AG08396 (cell line): ENCODE measurements at places on chromosomes 5 and 9.

- no peak for DNase-seq
Observed at GRCh38 chr5:145008876-145009530, 826.1 kb downstream of the PRELID2 start.

DNA sequence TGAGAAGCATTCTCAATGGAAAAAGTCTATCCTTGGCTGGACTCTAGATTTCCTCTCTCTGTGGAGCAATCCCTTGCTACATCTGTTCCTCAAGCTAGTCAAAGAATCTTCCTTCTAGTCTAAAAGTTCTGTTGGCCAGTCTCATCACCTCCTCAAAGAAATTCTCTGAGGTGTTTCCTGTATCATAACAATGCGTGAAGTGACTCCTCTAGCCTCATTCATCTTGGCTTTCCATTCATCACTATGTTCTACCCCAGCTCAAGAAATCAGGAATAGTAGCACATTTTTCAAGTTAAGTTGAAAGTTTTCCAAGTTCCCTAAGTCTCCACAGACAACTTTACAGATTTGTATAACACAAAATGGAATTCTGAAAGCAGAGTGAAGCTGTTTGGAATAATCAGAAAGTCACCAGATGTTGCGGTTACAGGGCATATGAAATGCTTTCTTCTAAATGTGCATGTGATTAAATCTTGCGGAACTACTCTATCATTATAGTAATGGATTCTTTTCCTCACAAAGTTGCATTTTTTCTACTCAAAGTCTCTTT, 176.6 kb upstream of the FREM1 start:
- no peak for DNase-seq

DNA sequence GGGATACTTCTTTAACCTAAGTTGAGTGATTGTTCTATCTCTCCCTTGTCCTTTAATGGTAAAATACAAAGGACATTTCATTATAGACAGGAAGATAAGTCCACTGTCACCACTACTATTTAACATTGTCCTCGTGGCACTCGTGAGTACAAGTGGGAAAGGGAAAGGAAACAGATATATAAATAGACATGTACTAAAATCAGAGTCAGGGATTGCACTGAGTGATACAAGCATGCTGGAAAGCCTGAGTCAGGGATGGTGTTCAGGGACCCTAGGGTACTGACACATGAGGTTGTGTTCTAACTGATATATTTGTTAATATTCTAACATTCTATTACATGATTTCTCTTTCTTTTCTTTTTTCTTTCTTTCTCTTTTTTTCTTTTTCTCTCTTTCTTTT, 74.8 kb upstream of the FAM170A start:
- no peak for DNase-seq

DNA sequence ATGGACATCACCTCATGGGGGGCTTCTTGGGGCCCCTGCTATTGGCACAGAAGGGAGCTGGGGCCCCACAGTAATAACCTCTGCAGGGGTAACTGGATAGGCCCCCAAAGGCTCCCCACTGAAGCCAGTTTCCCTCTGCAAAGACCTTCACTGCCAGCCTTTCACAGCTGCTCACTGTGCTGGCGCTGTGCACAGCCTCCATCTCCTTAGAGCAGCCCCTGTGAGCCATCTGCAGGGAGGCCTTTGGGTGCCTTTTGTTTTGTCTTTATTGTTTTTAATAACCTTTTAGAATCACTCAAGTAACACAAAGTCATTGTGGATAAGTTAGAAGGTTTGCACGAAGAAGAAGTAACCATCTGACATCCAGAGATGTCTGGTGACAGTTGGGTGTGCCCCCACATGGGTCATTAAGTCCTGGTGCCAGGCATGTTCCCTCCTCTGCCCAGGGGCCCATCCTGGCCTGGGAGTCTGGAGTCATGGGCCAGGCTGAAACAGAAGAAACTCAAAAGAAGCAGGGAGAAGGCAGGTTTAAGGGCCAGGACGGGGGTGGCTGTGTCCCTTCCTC, 42.7 kb downstream of the NCS1 start:
- no peak for DNase-seq

- no peak for DNase-seq
Observed at GRCh38 chr5:158773161-158773560, 326.6 kb downstream of the EBF1 start.

- no peak for DNase-seq
Observed at GRCh38 chr5:151086192-151086869, 5.5 kb upstream of the TNIP1 start.

GRCh38 chr5:74599148-74599547, 41.4 kb downstream of the ENC1 start:
- DNase-seq = no peak

GRCh38 chr9:15416880-15417279, 5.8 kb upstream of the SNAPC3 start:
- peak; percentile 58 for DNase-seq

- no peak for DNase-seq
Observed at GRCh38 chr5:91357806-91358205, 25.3 kb downstream of the ARRDC3 start.

DNA sequence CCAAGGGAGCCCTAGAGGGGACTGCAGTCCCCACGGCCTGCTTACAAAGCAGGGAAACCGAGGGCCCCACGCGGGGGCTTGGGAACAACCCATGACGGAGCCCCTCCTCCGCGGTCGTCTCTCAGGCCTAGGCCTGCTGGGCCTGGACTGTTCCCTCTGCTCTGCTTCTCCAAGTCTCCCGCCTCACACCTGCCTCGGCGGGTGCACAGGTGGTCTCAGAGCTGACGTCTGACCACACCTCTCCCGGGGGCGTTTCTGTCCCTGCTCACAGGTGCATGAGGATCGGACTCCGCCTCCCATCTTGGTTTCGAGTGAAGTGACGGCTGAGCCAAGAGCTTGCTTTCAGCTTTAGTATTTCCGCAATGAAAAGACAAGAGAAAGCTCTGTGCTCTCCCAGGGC, 72.1 kb downstream of the MRPL36 start:
- no peak for DNase-seq

GRCh38 chr5:123455640-123456039, 32.4 kb upstream of the CEP120 start:
- no peak for DNase-seq

GRCh38 chr5:61827445-61827975, 478.5 kb upstream of the KIF2A start:
- DNase-seq = no peak

DNA sequence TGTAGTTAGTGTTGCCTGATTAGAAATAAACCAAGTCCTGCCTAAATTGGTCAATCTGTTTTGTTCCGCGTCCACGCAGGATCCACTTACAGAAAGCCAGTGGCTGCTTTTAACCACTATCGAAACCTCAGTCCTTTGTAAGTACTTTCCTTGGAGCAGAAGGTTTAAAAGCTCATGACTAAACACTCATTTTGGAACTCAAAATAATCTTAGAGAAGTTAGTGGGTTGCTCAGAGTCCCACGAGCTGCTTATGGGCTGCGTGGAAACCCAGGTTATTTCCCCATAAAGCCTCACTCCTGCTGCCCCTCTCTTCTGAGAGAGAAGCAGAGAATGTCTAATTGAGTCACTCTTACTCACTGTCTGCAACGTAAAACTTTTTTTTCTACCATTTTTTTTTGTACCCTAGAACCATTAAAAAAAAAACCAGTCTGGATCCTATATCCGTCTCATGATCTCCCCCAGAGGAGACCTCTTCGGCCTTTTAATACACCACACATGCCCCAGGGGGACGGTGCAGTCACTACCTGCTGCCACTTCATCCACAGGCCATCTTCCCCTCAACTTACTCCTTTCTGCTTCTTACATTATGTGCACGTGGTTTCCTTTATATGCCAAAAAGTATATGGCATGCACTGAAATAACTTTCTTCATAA, 7.6 kb downstream of the BASP1 start:
- DNase-seq = no peak

- DNase-seq = peak; percentile 93
Observed at GRCh38 chr9:136312436-136312835, 8.5 kb upstream of the CCDC187 start.

DNA sequence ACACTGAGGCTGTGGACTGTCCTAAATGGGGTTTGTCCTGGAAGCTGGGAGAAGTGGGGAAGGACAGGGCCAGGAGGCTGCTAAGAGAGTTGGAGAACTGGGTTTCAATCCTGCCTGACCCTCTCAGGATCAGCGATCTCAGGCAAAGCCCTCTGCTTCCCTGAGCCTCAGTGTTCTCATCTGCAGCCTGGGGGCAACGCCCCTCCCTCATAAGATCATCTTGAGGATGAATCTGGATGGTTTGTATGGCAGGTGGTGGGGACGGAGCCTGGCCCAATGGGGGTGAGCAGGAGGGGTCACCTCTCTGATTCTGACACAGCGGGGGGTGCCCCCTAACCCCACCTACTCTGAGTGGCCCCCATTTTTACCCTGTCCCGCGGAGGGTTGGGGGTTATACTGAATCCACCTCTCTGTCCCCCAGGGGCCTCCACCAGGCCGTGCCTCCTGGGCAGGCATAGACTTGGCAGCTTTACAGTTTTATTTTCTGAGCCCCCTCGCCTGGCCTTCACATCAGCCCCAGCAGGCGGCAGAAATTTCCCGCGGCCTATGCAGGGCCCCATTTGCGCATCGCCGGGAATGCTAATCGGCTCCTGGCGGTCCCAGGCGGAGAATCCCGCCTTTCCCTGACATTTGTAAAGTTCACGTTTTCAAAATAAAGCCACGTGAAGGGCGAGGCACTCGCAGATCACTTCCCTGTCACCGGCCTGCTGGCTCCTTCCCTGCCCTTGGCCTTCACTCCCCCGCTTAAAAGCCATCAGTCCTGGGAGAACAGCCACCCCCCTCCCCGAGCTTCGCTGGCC, 17.8 kb upstream of the LAMC3 start:
- no peak for DNase-seq

DNA sequence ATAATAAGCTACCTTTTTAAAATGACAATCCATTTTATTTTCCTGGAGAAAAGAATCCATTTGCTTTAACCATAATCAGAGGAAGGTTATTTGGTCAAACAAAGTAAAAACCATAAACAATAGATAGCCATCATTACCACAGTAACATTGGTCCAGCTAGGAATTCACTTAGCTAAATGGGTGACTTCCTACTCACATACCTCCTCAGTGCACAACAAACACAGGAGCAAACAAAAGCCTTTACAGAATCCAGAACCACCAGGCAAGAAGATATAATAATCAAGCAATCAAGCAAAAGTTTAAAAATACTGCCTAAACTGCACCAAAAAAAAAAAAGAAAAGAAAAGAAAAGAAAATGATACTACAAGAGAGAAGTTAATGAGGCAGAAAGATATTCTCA, 949 bp upstream of the IFNK start:
- no peak for DNase-seq

- DNase-seq = no peak
Observed at GRCh38 chr5:1006656-1007071, 1.9 kb upstream of the NKD2 start.

GRCh38 chr5:177130211-177131018, 3.2 kb upstream of the NSD1 start:
- DNase-seq = no peak

DNA sequence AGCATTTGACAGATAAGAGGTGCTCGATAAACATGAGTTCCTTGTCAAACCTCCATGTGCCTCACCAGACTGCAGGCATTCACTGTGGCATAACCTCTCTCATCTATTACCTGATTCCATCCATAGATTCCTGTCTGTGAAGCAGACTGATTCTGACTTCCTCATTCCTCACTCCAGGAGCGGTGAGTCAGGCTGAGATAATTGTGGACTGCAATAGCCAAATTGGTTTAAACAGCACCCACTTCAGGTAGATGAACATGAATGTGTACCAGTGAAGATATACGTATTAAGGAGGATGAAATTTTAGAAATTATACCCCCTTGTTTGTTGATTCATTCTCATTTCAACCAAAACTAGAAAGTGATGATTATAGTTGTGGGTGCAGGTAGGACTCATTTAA, 391.2 kb downstream of the HINT1 start:
- DNase-seq = no peak
